Activated CD8-positive, alpha-beta T cell treated with anti-CD3 and anti-CD28 coated beads, Interleukin-2, amount 10 ng/mL, durations not matched to agents 7 days and 5 days (primary cell): ENCODE measurements at places on chromosomes 16 and 17.

GRCh38 chr17:55175788-55176427 lies 88.9 kb upstream of the HLF start:
- DNase-seq = no peak

- DNase-seq = no peak
Observed at GRCh38 chr17:31279401-31279800, 17.6 kb downstream of the OMG start.

GRCh38 chr17:34851961-34852540 lies 109.2 kb downstream of the CCT6B start:
- DNase-seq = no peak

GRCh38 chr17:8593276-8593675 lies 37.2 kb downstream of the MYH10 start:
- DNase-seq = no peak

DNA sequence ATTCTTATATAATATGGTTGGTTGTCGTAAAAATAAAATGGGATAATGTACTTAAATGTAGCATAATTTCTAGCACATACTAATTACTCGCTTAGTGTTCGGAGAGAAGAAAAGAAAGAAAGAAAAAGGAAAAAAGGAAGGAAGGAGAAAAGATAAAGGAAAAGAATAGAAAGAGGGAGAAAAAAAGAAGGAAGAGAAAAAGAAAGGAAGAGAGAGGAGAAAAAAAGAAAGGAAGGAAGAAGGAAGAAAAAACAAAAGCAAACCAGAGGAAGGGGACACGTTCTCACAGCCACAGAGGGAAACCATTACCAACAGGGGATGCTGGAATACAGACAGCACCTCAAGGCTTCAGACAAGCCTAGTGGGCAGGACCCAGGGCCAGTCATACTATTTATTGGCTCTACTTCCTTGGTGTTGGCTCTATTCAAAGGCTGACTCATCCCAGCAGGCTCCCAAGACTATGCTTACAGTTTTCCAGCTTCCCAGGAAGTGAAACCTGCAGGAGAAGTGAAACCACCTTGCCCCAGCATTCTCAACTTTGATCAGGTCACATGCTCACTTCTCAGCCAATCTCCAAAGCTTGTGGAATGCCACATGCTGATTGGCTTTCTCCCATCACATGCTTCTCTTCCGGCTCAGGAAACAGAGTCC lies 273.5 kb upstream of the IRX5 start:
- no peak for DNase-seq

- no peak for DNase-seq
Observed at GRCh38 chr17:46009681-46010596, 10.9 kb downstream of the STH start.

DNA sequence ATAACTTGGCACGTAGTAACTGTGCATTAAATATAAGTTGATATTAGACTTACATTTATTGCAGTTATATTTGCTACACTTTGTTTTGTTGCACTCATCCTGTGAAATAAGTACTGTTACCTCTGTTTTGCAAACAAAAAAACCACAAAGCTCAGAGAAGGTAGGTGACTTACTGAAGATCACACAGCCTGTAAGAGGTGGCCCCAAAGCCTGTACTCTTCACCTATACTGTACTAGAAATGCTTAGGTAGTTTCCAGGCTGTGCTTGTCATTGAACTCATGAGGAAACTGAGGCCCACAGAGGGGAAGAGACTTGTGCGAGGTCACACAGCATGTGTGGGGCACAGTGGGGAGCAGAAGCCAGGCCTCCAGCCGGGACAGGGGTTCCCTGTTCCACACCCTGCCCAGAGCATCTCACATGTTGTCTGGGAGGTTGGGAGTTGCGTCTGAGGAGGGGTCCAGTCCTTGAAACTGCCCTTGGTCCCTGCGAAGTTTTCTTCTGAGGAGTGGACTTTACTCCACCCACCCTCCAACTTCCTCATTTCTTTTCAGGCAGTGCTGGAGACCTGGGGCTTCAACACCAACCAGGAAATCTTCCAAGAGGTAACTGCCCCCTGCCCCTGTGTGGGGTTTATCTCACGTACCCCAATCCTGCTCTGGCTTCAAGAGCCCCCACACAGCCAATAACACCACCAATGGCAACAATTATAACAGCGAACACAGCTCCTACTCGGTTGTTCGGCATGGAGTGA lies 13.0 kb downstream of the CETP start:
- no peak for DNase-seq
